ENCODE measurements at places on chromosomes 6 and 20.

DNA sequence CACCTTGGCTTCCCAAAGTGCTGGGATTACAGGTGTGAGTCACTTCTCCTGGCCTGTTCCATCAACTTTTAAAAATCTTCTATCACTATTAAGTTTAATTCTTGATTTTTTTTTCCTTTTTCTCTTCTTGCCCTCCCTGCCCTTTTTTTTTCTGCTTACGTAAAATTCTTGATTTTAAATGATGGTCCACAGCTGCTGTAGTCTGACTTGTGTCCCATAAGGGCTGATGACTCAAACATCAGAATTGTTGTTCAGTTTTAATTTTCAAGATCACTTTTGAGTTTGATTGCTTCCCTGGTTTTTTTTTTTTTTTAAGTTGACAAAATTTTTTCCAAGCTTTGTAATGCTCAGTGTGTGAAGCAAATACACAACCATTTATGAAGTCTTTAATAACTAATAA lies 61.9 kb downstream of the CBFA2T2 start:
- no peak for DNase-seq

GRCh38 chr6:221531-222349 lies 70.5 kb upstream of the DUSP22 start:
- DNase-seq, result no peak

- DNase-seq, result no peak
These were observed 42.5 kb downstream of the ID4 start for GRCh38 chr6:19879663-19880062.

- DNase-seq, result no peak
These were observed 619.4 kb upstream of the CDH4 start for GRCh38 chr20:60632391-60633262.

DNA sequence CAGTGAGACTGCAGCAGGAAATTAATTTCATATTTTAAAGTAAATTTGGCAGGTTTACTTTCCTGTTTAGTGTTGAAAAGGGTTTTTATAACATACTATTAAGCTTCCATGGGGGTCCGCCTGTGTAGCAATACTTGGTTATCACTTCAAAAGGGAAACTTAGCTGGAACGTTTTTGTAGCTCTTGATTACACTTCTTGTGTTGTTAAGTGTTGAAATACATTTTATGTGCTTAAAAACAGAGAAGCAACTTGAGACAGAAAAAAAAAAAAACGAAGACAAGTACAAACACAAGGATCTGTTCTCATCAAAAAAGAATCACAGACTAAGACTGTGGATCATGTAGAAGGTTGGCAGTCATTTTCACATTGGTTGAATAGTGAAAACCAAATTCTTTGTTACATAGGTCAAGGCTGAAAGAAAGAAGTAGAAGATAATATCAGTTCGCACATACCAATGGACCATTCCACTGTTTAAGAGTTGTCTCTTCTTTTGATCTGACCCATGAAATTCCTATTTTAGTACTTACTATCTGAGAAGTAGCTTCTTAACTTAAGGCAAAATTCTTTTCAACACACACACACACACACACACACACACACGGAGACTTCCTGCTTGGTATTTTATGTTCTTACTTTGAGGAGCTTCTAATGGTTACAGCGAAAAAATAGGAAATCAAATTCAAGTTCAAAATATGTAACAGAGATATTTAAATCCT lies 113.9 kb upstream of the SLC35B3 start:
- DNase-seq, result peak; percentile 11

Data from adipocyte (in vitro differentiated cells).